ENCODE measurements at places on chromosomes 11 and 22.

GRCh38 chr11:94084164-94084563, 44.5 kb upstream of the PANX1 start:
- DNase-seq, result no peak

GRCh38 chr11:85723088-85723487, 37.1 kb upstream of the CCDC89 start:
- no peak for DNase-seq

DNA sequence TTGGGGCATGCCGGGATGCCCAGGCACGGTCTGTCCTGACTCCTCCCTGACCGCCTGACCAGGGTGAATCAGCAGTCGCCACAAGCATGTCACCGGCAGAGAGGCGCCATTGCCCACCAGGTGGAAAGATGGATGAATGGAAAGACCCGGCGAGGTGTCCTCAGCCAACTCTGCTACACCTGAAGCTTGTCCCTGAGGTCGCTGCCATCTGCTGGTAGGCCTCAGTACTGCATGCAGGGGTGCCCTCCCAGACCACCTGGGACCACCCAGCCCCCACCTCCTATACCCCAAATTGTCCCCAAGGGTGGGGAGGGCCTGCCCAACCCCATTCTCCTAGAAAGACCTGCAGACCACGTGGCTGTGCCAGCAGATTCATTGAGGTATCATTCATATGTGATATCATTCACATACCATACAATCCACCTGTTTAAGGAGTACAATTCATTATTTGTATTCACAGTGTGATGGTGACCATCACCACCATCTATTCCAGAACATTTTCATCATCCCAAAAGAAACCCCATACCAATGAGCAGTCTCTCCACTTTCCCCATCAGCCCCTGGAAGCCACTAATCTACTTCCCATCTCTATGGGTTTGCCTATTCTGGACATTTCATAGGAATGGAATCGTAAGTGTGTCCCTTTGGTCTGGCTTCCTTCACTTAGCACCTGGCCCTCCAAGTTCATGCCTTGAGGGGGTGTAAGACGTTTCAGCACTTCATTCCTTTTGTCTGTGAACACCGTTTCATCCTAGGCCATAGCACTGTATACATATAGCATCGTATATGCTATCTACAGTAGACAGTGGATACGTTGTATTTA, 17.5 kb downstream of the FGF3 start:
- DNase-seq, result no peak

DNA sequence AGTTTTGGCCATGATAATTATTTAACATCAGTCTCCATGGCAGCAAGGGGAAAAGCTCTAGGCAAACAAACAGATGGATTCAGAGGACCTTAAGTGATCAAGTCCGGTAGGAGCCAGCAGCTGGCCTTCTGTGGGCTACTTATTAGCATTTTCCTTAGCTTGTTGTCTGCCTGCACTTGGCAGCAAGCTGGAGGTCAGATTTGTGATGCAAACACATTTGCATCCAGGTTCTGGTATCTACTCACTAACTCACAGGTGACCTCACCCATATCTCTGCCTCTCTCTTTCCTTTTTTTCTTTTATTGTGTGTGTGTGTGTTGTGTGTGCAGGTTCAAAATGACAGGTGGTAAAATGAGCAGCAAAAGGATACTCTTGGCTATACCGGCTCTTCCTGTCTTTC, 32.3 kb downstream of the ARHGAP42 start:
- DNase-seq, result no peak

DNA sequence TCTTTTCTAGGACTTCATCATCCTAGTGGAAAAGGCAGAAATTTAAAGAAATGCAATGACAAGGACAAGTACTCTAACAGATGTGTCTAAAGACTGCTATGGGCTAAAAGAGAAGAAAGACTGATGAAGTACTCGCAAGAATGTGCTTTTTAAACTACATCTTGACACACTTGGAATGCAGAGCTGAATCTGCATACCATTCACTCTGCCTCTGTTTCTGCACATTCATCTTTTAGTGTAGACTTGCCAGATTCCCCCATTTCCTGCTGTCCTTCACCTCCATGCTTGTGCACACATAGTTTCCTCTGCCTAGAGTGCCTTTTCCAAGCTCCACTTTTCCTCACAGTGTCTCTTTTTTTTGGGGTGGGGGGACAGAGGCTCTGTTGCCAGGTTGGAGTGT, 239.0 kb upstream of the CCDC179 start:
- no peak for DNase-seq

DNA sequence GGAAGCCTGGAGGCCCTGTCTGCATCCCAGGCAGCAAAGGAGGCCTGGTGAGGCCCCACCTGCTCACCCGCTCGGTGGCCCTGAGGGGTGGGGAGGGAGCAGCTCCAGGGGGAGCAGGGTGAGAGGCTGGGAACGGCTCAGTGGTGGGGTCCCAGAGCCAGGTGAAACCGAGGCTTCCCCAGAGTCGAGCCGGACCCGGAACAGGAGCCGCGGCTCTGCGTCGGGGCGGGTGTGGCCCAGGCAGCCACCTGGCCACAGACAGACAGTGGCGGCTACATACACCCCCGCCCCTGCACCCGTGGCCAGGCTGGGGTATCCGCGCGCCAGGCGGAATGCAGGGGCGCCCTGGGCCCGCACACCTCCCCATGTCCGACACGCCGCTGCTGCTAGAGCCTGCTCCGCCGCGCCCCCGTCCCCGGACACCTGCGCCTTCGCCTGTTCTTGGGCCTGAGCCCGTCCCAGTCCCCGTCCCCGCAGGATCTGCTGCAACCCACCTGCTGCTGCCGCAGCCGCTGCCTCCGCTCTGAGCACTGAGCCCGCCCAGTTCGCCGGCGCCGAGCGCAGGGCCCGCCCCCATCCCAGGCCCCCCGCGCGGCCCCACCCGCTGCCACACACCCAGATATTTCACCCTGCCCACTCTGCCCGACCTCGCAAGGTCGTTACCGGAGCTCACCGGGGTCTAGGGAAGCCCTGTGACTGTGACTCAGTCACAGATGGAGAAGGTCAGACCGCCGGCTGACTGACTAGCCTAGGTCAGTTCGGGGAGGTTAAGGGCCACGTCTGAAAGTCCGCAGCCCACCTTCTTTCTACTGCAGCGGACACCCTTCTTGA, at the start of gene SLC7A4:
TSS of gene SLC7A4 (minus strand) at position 525 of the 831 bp plus-strand sequence. CDS start 749 bp downstream, outside the sequence.
- no peak for DNase-seq

DNA sequence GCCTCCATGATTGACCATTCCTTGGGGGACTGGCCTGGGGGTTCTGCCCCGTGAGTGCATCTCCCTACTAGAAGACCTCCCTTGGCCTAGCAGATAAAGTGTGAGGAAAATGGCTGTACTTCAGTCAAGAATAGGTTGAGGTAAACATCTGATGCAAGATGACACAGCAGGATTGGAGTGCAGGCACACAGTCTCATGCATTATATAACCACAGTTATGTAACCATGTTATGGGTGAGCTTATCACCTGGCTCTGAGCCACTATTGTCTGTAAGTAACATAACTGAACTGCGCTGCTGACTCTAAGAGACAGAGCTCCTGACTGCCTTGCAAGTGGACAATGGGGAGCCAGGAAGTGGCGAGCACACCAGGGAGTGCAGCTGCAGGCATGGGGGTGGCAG, 378.7 kb upstream of the ANO5 start:
- no peak for DNase-seq

DNA sequence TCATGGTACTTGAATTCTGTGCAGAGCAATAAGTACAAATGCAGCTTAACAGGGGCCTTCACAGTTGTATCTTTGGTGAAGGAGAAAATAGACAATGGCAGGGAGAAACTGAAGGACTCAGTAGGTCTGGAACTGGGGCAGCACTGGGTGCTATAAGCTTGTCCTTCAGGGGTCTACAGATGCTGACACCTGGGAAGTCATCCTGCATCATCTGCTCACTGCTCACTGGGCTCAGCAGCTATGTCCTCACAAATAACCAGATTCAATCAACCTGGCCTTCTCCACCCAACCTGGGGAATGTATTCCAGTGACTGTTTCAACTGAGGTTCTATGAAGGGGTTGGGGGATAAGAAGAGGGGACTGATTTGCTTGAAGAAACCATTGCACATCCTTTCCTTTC, 117.0 kb downstream of the ZNF280B start:
- DNase-seq, result no peak

DNA sequence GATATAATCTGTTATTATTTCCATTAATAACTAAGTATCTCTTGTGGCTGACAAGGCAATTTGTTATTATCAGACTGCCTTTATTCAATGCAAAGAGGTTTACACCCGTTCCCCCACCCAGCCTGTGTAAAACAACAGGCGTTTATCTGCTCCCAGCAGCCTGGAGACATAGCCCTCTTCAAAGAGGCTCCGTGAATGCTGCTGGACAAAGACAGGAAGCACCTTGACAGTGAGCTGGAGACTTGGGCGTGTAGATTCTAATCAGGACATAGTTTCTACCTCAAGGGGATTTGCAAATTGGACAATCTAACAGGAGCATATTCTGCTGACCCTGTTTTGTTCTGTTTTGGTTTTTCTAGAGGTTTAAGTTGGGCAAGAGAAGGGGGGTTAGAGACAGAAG, 733.0 kb upstream of the KIRREL3 start:
- no peak for DNase-seq

DNA sequence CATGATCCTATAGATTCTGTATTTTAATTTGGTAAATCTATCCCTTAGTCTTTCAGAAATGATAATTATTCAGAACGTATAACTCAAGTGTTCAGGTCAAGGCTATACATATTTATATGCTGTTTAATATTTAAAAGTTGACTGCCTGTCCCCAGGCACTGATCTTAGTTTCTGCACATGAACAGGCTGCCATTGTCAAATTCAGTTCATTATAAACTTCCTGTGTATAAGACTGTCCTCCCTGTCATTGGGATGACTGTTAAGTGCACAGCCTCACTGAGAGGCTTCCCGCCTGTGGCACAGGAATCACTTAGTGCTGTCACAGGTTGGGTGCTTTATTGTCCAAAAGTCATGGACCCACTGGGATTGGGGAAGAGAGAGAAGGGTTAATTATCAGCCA, 92.1 kb upstream of the TTC12 start:
- no peak for DNase-seq

GRCh38 chr22:19275513-19275912, 16.0 kb downstream of the CLTCL1 start:
- no peak for DNase-seq

- DNase-seq, result no peak
Observed at GRCh38 chr11:128174465-128175291, 412.7 kb downstream of the ETS1 start.

DNA sequence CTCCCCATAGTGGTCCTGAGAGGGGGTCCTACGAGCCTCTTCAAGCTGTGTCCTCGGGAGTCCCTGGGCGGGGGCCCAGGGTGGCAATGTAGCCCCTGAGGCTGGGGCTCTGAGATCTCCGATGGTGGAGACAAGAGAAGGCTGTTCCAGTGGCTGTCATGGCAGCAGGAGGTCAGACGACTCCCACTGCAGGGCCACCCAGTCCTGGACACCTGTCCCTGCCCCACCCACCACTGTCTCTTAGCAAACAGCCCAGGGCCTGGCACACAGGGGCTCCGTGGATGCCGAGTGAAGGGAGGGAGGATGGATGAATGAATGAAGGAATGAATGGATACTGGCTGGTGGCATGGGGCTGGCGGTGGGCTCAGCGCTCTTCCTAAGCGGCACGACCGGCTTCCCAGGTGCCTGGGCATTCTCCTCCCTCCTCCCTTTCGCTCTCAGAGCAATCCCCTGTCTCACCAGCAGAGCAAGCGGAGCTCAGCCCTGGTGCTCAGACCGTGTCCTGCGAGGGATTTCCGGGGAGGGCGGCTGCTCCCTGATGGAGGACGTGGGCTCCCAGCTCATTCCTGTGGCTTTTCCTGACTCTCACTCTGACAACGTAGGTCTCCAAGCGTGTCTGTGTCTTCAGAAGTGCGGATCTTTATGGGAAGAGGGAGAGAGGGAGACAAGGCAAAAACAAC, 1272.6 kb downstream of the BRD1 start:
- no peak for DNase-seq

GRCh38 chr22:20885557-20886323, 26.9 kb downstream of the SNAP29 start:
- peak; percentile 14 for DNase-seq

DNA sequence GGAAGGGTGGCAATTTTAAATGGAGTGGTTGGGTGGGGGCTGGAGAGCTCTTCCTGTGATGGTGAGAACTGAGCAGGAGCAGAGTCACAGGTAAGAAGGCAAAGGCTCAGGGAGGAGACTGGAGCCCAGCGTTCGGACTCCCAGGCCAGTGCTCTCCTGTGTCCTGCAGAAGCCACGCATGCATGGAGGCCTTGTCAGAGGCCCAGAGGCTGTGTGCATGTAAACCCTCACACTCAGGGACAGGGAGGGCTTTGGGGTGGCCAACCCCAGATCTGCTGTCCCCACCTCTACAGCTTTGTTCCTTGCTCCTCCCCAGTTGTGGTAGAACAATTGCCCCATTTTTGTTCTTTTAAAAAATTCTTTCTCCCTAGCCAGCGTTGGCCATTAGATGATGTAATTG, 130.4 kb upstream of the PARVA start:
- no peak for DNase-seq

GRCh38 chr22:25903294-25903693, 161.3 kb downstream of the MYO18B start:
- no peak for DNase-seq

GRCh38 chr11:35376613-35377012, 42.7 kb downstream of the SLC1A2 start:
- no peak for DNase-seq

Measured in effector memory CD8-positive, alpha-beta T cell (primary cell).